ENCODE measurements at places on chromosomes 5 and 9.

GRCh38 chr5:134070725-134071613, 43.5 kb upstream of the TCF7 start:
- no peak for DNase-seq

DNA sequence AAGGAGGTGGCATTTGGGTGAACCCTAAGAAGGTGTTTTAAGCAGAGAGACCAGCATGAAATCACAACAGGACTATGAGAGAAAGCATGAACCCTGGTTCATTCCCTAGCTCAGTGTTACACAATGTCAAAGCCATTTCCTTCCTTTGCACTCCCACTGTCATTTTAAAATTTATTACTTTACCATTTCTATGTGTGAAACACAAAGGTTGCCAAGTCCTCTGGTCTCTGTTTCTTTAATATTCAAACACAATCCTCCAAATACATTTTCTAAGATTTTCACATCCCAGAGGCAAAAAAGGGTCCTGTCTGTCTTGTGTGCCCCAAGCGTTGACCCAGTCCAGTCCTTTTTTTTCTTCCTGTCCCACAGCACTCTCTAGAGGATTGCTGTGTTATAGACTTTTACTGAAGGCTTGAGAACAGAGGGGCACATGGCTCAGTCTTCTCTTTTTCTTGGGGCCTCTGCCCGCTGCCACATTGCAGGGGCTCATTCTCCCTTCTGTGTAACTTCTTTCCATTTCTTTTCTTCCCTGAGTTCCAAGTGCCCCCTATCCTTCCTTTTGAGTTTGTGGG, 78.6 kb upstream of the SLC28A3 start:
- DNase-seq: no peak

DNA sequence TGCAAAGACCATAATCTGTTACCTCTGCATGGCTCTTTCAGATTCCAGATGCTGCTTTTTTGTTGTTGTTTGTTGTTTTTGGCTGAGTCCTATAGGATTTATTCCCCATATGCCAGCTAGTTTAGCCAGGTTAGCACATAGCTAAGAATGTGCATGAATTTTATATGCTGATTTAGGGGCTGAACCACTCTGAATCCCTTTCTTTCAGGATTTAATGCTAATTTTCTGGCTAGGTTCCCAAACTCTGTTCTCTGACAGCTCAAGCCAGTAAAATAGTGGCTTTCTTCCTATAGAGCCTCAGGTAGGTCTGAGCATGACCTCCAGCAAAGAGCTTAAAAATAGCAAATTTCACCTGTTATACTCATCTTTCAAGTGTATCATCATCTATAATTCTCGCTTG, 521.4 kb downstream of the CAAP1 start:
- DNase-seq: no peak

GRCh38 chr5:159780246-159780645, 136.0 kb upstream of the ADRA1B start:
- no peak for DNase-seq

- DNase-seq: no peak
Measured at GRCh38 chr9:113359385-113359784, 10.0 kb downstream of the BSPRY start.

DNA sequence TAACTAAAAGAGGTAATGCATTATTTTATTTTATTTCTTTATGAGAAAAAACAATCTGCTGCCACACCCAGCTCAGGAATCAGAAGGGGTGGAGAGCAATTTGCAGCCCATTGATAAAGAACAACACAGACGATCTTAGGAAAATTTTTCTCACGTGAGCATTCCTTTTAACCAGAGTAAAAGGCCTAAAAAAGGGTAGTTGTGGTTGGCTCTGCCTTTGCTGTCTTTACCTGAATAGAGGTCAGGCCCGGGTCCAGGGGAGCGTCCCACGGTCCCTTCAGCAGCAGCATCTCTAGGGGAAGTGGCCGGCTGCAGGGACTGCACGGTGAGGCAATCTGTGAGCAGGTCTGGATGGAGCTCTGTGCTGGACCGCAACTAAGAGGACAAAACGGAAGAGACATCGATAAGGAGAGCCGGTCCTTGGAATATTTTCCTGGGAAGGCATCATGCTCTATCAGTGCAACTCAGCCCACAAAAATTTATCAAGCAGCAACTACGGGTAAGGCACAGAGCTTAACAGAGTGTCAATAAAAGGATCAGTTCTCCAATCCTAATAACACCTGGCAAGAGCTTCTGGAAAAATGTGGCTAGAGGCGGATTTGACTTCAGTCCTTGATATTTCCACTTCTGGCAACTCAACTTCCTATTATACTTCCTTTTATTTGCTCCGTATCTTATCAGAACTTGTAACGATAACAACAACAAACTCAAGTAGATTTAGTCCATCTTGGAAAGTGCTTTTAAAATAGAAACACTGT, 372.8 kb upstream of the RFX3 start:
- no peak for DNase-seq
